ENCODE measurements at places on chromosomes 7 and 10.

- DNase-seq: no peak
Observed at GRCh38 chr7:46707973-46708372, 786.9 kb upstream of the IGFBP3 start.

- no peak for DNase-seq
Observed at GRCh38 chr10:28620251-28620650, 57.1 kb upstream of the BAMBI start.

GRCh38 chr10:36164556-36165504, 522.7 kb upstream of the FZD8 start:
- no peak for DNase-seq

DNA sequence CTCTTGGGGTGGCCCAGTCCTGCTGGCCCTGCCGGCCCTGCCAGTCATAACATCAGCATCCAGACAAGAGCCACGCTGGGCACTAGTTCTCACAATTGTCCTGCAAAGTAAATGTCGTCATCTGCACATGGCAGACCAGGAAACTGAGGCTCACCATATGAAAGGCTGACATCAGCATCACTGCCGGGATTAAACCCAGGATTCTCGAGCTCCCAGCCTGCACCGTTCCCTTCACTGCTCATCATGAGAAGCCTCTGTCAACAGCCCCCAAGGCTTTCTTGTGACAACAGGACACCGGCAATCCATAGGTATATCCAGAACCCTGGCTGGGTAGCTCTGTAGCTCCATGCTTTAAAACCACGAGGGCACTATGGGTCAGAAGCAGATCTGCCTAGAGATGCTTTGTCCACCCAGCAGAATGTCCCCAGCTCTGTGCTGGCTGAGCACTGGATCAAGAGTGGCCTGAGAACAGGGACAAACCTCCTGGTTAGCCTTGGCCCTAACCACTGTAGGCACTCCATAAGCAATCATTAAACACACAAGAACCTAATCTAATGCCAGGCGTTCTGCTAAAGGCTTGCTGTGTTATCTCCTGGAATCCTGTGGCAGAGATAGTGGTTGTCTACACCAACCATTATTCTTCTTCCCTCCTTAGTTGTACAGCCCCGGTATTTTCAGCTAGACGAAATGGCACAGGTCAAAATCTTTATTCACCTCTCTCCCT, 41.2 kb upstream of the C10orf71 start:
- no peak for DNase-seq

DNA sequence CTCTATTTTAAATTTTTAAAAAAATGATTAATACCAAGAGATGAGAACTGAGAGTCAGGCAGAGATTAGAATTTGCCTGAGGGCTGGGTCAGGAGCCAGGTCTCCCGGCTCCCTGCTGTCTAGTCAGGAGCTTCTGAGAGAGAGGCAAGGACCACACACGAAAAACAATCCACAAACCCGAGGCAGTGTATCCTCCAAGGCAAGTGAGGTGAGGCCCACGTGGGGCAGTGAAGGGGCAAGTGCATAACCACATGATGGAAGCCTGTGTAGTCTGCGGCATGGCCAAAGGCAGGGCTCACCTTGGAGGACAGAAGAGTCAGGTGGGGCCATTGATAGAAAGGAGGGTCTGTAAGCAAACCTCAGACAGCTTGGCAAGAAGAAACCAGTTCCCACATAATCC, 541.2 kb upstream of the FOXK1 start:
- no peak for DNase-seq

DNA sequence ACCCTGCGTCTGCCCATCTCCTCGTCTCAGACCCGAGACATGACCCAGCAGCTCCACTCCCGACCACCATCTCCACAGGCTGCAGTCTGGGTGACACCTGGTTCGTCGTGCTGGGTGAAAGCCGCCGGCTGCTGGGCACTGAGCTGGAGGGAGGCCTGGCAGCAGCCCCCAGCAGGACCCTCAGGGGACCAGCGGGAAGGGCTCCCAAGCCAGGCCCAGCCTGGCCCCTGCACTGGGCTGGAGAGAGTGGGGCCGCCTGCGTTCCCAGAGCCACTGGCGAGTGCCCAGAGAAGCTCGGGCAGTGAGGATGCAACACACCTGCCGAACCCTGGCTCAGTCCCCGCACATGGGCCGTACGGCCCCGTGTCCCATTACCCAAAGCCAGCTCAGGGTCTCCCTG, 21.3 kb downstream of the CFAP46 start:
- DNase-seq: peak; percentile 28

DNA sequence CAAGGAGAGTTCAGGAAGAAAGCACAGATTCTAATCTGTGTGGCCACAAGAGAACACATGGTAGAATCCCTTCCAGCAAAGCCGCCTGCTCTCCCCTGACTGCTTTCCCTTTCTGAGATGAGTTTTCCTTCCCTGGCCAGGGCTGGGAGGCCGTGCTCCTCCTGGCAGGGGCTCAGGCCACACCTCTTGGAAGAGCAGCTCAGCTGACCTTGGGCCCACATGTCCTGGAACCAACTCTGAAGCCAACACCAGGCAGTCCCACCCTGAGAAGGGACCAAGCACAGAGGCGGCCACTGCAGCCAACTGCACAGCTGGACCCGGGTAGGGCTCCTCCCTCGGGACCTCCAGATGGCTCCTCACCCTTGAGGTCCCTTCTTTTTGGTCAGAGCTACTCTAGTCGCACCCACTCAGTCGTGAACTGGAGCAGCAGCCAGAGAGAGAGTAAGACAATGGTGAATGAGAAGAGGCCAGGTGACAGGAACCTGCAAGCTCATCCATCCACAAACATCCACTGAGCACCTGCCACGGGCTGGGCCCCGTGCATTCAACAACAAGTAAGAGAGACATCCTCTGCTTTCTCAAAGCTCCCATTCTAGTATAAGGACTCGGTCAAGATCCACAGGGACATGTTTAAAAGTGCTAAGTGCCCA, 40.3 kb downstream of the FAM53B start:
- peak; percentile 83 for DNase-seq

- no peak for DNase-seq
Observed at GRCh38 chr7:32930378-32930777, 26.9 kb upstream of the FKBP9 start.

DNA sequence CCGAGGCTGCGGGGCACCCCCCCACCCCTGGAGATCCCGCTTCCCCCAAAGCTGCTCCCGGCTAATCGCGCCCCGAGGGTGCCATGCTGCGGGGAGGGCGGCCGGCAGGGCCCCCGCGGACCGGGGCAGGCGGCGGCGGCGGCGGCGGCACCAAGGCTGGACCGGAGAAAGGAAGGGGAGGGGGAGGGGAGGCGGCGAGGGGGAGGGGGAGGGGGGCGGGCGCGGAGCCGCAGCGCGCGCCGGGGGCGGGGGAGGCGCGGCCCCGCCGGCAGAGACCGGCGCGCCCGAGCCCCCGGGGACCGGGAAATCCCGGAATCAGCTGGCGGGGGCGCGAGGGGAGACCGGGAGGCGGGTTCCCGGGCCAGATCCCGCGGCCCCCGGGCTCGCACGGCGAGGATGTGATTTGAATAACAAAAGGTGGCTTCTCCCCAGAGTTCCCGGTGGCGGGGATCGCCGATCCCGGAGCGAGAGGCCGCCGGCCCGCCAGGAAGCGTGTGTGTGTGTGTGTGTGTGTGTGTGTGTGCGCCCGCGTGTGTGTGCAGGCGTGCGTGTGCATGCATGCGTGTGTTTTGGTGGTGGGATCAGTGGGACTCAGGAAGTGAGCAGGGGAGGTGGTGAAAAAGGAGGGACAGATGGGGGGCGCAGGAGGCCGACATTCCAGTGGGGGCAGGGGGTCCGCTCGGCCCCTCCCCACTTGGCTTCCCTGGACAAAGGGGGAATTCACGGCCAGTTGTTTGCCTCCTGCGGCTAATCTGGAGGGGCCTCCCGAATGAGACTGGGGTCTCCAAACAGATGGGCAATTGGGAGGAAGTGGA, 99.5 kb downstream of the HIP1 start:
- peak; percentile 73 for DNase-seq

DNA sequence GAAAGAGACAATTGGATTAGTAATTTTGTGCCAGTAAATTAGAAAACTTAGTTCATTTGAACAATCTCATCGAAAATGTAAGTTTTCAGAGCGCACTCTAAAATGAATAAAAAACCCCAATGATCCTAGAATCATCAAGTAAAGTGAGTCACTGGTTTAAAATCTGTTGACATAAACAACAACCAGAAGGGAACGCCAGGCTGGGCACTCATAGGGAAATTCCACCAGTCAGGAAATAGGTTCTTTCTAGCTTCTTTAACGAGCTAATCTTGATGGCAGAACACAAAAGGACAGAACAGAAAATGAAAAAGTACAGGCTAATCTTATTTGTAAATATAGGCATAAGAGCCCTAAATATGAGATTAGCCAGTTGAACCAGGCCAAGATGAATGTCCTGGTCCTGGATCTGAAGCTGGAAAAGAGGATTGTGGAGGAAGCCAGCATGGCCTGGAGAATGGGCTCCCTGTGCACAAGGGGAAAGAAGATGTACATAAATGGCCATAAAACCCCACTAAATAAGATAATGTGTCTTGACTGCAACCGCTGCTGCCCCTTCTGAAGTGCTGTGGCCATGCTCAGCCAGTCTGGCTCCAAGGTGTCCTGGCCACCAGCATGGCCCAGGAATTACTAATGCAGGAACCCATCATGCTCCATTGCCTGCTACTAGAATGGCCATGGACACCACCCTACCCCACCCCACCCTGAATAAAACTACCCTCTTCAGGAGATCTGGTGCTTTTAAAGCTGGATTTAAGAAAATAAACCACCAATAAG, 114.0 kb downstream of the WDFY4 start:
- peak; percentile 20 for DNase-seq

DNA sequence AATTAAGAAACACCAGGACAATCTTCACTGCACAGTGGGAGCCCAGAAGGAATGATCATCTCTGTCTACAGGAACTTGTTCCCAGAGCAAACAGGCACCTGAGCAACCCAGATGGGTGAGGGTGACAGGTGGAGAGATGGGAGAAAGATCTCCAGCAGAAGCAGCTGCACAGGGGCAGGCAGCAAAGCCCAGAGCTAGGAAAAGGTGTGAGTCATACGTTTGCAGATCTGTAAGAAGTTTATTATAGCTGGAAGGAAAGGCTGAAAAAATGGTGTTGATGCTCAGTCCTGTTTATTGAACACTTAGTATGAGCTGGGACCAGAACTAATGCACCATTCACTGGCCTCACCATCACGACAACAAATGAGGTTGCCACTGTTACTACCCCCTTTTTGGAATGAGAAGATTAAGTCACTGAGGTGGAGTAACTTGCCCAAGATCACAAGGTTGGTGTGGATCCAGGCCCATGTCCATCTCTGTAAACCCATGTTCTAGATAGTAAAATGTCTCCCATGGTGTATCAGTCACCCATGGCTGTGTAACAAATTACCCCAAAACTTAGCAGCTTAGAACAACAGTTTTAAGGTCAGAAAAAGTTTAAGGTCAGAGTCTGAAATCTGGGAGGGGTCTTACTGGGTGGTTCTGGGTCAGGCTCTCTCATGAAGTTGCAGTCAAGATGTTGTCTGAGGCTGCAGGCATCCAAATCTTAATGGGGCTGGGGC, 506.9 kb downstream of the RPS24 start:
- DNase-seq: no peak
